ENCODE measurements at places on chromosomes 1 and 21.

DNA sequence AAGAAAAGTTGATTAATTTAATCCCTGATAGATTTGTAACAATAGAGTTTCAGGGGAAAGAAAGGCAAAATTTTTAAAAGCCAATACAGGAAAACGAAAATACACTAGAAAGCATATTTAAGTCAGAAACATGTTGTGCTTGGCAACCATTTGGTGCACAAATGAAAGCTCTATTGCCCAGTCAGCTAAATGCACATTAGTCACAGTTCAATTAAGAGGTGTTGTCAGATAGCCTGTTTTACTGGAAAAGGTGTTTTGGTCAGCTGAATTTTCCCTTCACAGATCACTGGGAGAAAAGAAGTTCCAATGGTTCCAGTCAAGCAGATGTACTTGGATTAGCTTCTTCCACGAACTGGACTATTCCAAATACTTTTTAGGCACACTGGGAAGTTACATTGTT is 25.4 kb downstream of the RGS4 start:
- DNase-seq, result peak; percentile 50

GRCh38 chr21:32797679-32798078 is 26.1 kb upstream of the PAXBP1 start:
- no peak for DNase-seq

- peak; percentile 88 for DNase-seq
These were observed 75.0 kb downstream of the SSBP3 start for GRCh38 chr1:54331091-54331772.

GRCh38 chr1:53206735-53207379 is 10.2 kb downstream of the CPT2 start:
- DNase-seq, result no peak

- peak; percentile 83 for DNase-seq
These were observed 141.7 kb upstream of the HOOK1 start for GRCh38 chr1:59672851-59673572.

- no peak for DNase-seq
These were observed 24.8 kb upstream of the RGL1 start for GRCh38 chr1:183780159-183780558.

DNA sequence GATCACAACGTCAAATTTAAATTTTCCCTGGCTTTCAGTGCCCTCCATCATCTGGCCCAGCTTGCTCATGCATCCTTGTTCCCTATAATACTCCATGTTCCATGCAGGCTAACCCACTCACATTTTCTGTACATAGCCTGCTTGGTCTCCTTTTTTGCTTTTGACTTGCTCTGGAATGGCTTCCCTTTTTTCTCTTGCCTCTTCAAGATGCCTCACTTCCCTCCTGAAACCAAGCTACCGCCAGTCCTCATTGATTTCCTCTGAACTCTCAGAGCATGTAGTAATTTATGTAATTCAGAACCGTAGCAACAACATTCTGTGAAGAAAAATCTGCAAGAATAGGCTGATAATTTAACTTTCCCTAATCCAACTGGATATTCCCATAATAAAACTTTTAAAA is 10.3 kb downstream of the CAP1 start:
- no peak for DNase-seq

DNA sequence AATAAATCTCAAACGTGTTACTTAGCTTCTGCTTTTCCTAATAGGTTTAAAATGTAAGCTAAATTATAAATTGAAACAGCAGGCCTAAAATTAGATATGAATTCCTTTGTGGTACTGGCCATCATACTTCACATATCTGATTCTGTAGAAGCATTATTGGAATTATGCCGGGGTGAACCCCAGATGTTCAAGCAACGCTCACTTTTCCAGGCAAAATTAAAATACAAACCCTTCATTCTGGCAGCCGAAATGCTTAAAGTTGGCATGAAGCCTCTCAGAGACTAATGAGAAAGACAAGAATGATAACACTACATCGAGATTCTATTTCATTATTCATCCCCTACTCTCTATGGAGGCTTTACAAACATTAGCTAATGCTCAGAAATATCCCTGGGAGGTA is 1352.7 kb upstream of the ADGRL2 start:
- peak; percentile 21 for DNase-seq

GRCh38 chr1:25006770-25007169 is 76.7 kb upstream of the RUNX3 start:
- DNase-seq, result peak; percentile 33

- peak; percentile 13 for DNase-seq
These were observed at the start of gene TNFAIP8L2 for GRCh38 chr1:151156515-151156819. TNFAIP8L2 (plus strand) TSS chr1:151156649; CDS start chr1:151158698, 2,049 bp downstream.

GRCh38 chr1:177947623-177948022 is 22.2 kb downstream of the SEC16B start:
- DNase-seq, result no peak

- DNase-seq, result no peak
These were observed 109.8 kb downstream of the PLPPR4 start for GRCh38 chr1:99374109-99374508.

GRCh38 chr1:204530932-204531331 is 14.7 kb downstream of the MDM4 start:
- no peak for DNase-seq

- peak; percentile 81 for DNase-seq
These were observed 95.3 kb downstream of the ABCA4 start for GRCh38 chr1:94025383-94026340.

GRCh38 chr1:230702934-230703678 is 10.8 kb downstream of the AGT start:
- DNase-seq, result no peak

- no peak for DNase-seq
These were observed 44.3 kb downstream of the CDC14A start for GRCh38 chr1:100396651-100397050.

GRCh38 chr1:211344152-211344618 is 17.6 kb downstream of the TRAF5 start:
- no peak for DNase-seq

GRCh38 chr1:225454733-225455132 is 26.9 kb upstream of the LBR start:
- DNase-seq, result peak; percentile 80

- no peak for DNase-seq
These were observed 22.6 kb downstream of the ALDH9A1 start for GRCh38 chr1:165675794-165676193.

GRCh38 chr1:190494451-190494850 is 16.8 kb upstream of the BRINP3 start:
- DNase-seq, result no peak

DNA sequence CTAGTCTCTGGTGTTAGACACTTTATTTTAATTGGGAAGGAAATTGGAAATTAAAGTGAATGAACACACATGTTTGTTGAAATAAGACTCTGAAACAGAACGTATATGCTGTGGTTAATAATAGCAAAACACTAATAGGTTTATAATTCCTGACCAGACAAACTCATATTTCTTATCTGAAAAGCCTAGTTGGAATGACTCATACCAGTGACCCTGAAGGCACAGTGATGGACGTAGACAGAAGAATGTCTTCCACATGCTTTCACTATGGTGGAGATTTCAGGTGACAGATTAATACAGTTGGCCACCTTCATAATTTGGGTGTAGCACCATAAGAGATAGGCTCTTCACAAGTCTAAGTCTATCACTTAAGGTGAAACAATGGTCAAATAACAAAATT is 83.0 kb upstream of the COL11A1 start:
- DNase-seq, result peak; percentile 39

DNA sequence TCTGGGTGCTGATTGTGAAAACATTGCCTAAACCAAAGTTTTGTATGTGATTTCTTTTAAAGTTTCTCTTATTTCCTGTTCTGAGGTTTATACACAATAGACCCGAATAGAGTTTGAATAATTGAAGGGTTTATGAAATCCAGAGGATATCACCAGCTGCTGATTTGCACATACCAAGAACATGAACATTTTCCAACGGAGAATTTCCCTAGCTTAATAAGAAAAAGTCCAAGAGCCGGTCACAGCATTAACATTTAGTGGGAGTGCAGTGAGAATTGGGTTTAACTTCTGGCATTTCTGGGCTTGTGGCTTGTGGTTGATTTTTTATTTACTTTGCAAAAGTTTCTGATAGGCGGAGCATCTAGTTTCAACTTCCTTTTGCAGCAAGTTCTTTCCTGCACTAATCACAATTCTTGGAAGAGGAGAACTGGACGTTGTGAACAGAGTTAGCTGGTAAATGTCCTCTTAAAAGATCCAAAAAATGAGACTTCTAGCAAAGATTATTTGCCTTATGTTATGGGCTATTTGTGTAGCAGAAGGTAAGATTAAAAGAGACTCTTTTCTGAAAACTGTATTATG is at the start of gene CFH:
CFH (plus strand) TSS at position 407 of the 579 bp plus-strand sequence; CDS start at position 482, 75 bp downstream.
- DNase-seq, result peak; percentile 65

GRCh38 chr1:15090373-15090772 is 63.2 kb upstream of the TMEM51 start:
- no peak for DNase-seq

Data from foreskin fibroblast (primary cell).